ENCODE measurements at places on chromosomes 11 and 22.

GRCh38 chr22:36162127-36163034, 1.8 kb upstream of the APOL3 start:
- no peak for DNase-seq

- DNase-seq = no peak
These were observed 6.7 kb upstream of the DNAJB13 start for GRCh38 chr11:73944085-73944484.

GRCh38 chr11:133692126-133692934, 153.0 kb downstream of the SPATA19 start:
- no peak for DNase-seq

GRCh38 chr11:33887886-33888285, 4.0 kb downstream of the LMO2 start:
- no peak for DNase-seq

Measured in A673 (cell line).